ENCODE measurements at places on chromosomes 2 and 18. TPM values are rescaled to one million over a fixed set of nuclear protein-coding genes. Genes with fewer than 3 reads are reported as not detected.

- no peak for DNase-seq
Observed at GRCh38 chr2:212392043-212392442, 146.6 kb downstream of the ERBB4 start.

DNA sequence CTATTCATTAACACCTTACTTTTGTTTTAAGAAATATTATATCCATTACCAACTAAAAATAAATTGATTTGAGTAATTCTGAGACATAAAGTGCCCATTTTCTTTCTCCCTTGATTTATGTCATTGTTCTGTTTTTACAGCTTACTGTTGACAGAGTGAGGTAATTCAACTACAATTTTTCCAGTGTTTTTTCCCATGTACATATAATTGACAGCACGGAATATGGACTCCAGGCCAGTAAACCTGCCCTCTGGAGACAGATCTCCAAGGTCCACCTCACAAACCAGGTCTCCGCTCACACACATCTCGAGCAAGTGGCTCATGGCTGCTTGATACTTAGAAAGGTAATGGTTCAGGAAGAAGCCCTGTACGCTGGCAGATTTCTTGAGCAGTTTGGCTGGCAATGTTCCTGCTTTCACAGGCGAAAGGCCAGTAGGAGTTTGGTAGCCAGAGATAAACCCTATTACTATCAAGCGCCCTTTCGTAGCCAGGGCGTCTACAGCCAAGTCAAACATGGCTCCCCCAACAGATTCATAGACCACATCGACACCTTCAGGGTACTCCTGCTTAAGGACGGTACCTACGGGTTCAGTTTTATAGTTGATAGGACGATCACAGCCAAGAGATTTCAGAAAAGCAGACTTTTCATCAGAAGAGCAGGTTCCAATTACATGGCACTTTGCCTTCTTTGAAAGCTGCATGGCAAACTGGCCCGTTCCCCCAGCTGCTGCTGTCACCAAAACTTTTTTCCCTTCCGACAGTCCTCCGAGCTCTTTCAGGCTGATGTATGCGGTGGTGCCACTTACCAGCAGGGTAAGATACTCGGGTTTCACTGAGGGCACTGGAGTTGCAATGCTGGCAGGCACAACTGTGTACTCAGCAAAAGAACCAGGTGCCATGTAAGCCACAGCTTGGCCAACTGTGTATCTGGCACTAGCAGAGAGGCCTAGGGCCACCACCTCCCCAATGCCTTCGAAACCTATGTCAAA lies 7.4 kb downstream of the PTGR3 start:
- DNase-seq = peak; percentile 69

- no peak for DNase-seq
Observed at GRCh38 chr2:224576088-224576715, 9.0 kb downstream of the CUL3 start.

SMAD7 gene
- 18.6 TPM for total RNA-seq

DNA sequence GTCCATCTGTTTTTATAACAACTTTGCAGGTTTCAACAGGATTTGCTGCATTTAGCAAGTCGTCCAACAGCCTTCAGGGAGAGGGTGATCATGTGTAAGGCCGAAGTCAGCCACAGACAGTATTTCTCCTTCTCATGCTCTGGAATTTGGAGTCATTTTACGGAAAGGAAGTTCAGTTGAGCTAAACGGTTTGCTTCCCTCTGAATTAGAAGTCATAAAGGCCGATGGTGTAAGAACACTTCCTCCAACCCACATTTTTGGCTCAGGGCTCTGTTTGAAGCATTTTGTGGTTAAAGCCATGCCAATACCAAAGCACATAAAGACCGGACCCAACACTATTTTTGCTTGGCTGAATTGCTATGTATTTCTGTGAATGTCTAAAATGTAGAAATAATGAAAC lies 129.5 kb downstream of the TMEM182 start:
- DNase-seq = no peak

ASPRV1 gene
- total RNA-seq = 0.55 TPM

GRCh38 chr18:21741312-21741561 lies 645 bp downstream of the MIB1 start:
- no peak for DNase-seq

DNA sequence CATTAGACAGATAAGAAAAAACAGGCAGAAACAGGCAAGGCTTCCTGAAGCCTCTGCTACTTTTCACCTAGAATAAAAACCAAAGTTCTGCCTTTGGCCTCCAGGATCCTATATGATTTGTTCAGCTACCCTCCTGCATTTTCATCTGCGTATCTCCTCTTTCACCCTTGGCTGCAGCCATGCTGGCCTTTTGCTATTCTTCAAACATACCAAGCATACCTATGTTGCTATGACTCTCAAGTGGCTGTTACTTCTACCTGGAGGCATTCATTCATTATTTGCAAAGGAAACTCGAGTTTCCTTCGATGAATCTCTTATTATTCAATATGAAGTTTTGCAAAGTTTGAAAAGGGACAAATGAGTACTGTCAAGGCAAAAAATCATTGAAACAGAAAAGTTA lies 106.4 kb upstream of the HNMT start:
- DNase-seq = no peak

DNA sequence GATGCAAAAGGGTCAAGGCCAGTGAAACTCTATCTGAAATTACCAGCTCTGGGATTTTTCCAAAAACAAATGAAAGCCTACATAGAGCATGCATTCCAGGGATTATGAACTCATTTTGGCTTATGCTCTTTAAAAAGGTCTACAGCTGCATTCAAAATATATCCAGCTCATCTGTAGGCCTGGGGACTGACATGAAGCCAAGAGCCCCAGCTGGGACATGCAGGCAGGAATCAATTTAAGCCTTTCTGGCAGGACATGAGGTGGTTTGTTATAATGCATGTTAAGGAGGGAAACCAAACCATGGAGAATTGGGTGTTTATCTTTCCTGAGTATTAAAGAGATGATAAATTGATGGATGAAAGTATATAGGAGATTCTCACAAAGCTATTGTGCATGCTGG lies 164.5 kb downstream of the RBM43 start:
- no peak for DNase-seq

DNA sequence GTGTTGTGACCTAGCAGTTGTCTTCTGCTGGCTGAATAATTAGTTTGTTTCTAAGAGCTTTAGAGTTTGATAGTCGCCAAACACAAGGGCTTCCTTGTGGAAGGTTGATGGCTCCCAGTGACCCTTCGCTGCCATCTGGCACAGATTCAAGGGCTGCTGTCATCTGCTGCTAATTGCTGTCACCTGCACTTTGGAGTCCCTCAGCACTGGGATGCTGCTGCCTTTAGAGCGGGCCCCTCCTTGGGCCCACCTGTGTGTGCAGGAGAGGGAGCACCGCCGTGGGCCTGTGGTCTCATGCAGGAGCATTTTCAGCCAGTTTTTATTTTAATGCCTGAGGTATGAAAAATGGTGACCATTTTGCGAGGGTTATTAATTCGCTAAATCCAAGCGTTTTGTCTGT lies 154.0 kb upstream of the NFATC1 start:
- no peak for DNase-seq

CD8A gene
- 0.86 TPM for total RNA-seq

DNA sequence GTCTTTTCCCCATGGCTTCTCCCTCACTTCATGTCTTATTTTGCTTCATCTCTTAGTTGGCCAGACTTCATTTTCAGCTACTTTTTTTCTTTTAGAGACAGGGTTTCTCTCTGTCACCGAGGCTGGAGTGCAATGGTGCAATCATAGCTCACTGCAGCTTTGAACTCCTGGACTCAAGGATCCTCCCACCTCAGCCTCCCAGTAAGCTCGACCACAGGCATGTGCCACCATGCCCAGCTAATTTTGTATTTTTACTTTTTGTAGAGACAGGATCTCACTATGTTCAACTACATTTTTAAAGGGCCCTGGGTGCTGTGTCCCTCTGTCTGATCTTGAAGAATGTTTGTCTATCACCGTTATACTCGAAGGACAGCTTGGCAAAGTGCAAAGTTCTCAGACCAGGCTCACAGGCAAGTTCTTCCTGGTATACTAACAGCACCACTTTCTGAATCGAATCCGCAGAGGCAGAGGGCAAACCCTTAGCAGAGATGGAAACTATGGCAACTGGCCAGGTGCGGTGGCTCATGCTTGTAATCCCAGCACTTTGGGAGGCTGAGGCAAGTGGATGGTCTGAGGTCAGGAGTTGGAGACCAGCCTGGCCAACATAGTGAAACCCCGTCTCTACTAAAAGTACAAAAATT lies 60.9 kb downstream of the SOWAHC start:
- no peak for DNase-seq

GRCh38 chr18:10308154-10308553 lies 146.3 kb upstream of the APCDD1 start:
- no peak for DNase-seq

DNA sequence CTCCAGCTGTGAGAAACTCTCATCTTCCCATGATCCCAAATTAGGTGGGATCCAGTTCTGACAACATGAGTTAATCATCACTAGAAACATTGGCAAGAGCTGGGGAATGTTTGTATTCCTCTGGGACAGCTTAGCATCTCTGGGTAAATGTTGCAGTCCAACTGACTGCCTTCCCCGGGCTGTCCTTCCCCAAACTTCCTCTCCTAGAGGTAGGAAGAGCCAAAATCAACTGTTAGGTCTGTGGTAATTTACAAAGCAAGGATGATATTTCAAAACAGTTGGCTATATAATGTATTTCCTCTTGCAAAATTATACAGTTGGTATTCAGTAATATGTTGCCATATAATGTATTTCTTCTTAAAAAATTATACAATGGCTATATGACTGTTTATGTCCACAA lies 148.5 kb downstream of the MGAT5 start:
- no peak for DNase-seq

ANKRD62 gene
- not detected for total RNA-seq

GRCh38 chr2:57696016-57696415 lies 350.6 kb upstream of the VRK2 start:
- no peak for DNase-seq

DNA sequence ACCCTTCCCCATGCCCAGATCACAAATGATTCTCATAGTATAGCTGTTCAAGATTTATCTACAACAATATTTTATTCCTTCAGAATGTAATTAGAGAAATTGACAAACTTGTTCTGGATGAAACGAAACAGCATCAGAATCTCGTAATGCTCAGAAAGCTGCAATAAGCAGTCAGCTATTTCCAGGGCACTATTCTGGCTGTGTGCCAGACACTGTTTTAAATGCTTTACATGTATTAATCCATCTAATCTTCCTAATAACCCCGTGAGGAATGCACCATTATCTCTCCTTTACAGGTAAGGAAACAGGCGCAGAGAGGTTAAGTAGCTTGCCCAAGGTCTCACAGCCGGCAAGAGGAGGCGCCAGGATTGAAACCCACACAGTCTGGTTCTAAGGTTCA lies 10.1 kb upstream of the LYPD6B start:
- no peak for DNase-seq

HOXD12 gene
- not detected for total RNA-seq

PASK gene
- total RNA-seq = 20.7 TPM

DNA sequence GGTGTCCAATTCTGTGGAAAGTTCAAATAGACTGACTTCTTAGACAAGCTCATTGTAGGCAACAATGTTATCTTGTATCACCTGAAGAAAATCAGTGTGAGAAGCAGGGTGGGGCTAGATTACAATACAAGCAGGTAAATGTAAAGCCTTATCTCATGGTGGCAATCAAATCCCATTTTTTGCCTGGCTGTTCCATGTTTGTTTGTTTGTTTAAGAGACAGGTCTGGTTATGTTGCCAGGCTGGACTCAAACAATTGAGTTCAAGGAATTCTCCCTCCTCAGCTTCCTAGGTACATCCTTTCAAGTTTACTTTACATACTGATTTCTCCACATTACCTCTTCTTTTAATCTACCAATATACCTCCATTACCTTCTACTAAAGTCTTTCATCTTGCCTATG lies 464.6 kb downstream of the LRP1B start:
- no peak for DNase-seq

DNA sequence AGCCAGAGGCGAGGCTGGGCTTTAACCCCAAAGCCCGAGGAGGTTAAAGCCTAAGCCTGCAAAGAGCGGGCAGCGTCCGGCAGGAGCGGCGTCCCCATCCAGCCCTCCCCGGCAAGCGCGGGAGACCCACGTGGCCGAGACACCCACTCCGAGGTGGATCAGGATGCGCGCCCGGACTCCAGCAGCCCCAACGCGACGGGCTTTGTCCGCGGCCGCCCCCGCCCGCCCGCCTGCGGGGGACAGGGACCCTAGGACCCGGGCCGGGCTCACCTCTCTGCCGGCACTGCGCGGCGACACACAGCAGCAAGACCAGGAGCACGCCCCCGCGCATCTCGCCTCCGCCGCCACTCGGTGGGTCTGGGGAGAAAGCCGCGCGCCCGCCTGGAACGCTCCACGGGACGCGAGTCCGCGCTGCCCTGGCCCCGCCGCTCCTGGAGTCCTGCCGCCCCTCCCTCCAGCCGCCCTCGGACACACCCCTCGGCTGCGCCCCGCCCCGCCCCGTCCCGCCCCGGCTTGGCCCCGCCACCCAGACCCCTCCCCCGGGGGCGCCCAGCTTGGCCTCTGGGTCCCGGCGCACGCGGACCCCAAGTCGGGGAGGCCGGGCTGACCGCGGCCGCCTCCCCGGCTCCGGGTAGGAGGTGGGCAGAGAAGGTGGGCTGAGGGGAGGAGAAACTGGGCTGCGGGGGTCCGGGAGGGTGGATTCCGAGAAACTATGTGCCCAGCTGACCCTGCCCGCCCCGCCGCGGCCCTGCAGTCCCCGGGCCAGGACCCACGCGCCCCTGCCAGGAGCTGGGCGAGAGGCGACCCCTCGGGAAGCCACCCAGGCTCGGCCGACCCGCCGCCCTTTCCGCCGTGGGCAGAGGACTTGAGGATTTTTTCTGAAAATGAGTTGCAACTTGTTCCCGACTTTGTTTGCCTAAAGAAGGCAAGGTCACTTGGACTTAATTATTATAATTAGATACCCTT lies at the start of gene LAMA1:
Gene LAMA1, minus strand, starts transcription at position 408 of the 966 bp plus-strand sequence. Its CDS starts 77 bp downstream, at position 331.
- no peak for DNase-seq

DNA sequence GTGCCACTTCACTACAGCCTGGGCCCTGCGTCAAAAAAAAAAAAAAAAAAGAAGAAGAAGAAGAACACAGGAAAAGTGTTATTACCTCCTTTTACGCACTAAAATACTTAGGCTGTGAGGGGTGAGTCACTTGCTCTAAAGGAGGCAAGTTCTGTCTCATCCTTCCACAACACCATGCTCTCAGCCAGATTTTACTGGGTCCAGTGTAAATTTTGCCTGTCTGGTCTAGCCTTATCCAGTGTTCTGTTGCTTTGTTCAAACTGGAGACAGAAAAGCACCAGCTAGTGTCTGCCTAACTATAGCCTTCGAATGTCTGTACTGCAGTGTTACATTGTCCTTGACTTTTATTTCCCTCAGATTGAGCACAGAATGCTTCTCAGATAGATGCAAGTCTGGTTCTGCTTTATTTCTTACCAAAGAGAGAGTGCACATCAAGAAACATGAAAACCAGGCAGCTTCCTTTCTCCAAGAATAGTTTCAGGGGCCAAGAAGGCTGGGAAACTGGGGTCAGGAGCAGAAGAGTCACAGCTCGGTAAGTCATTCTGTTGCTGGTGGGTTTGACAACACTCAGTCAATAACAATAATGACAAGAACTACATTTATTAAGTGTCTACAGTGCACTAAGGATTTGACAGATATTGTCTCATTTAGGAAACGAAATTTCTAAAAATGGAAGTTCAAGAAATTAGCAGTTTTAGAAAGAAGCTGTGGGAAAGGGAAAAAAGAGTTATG lies 3.1 kb upstream of the MSGN1 start:
- DNase-seq = no peak

- DNase-seq = no peak
Observed at GRCh38 chr18:474416-474815, 26.1 kb downstream of the COLEC12 start.
